CD8-positive, alpha-beta memory T cell (primary cell): ENCODE measurements at places on chromosomes 2 and 18. TPM values are rescaled to one million over a fixed set of nuclear protein-coding genes. Genes with fewer than 3 reads are reported as not detected.

FEV gene
- total RNA-seq, result not detected

KLHL41 gene
- 0.27 TPM for total RNA-seq

HOXD12 gene
- not detected for total RNA-seq

ARL6IP6 gene
- 29.1 TPM for total RNA-seq

STAT4 gene
- total RNA-seq, result 54.7 TPM

NCKAP5 gene
- total RNA-seq, result not detected

CD8A gene
- total RNA-seq, result 363 TPM

SP9 gene
- total RNA-seq, result not detected

ELOA2 gene
- total RNA-seq, result not detected

LIMS4 gene
- total RNA-seq, result 0.79 TPM

DNA sequence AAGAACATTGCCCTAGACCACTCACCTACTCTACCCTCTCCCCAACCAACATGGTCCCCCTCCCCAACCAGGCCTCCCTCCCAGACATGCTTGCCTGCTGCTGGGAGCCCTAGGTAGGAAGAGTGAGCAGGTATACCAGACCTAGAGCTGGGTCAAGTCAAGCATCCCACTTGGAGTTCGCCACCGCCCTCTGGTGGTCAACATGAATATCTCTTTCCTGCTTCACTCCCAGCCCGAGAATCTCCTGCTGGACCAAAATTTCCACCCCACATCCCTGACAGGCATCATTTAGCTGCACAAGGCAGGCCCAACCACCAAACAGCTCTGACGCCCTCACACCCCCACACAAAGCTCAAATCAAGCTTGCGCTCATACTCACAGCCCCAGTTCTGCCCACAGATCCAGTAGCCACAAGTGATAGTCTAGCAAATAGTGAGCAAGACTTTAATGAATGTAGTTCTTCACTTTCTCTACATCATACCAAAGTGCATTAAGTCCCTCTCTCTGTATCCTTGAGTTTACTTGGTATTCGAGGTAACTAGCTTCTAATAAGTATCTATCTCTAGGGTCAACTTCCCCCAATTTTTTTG is 116.0 kb downstream of the TNS1 start:
- no peaks in the 10 kb centered on the region for H3K4me1 ChIP-seq
- DNase-seq, result peak; percentile 30
- no peak overlapping the region for H3K27ac ChIP-seq
- no peak overlapping the region for H3K4me3 ChIP-seq
- no peaks in the 10 kb centered on the region for H3K36me3 ChIP-seq

DNA sequence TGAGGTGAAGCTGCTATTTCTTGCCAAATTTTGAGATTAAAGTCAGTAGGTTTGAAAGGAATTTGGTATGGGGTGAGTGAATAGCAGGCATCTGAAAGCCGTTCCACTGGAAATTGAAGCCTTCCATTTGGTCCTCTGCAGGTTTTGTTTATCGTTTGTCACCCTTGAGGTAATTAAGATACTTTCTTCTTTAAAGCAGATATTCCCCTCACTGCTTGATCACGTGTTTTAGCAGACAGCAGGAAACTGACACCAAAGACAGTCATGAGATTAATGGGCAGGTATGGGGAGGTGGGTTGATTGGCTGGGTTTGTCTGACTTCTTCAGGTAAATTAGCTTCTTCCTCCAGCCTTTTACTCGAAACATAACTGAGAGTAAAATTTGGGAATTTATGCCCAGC is 10.7 kb downstream of the LPIN1 start:
- DNase-seq, result no peak
- H3K4me1 ChIP-seq, result peaks cover 69% of the 10 kb centered on the region
- no peak overlapping the region for H3K27ac ChIP-seq
- H3K36me3 ChIP-seq, result no peaks in the 10 kb centered on the region
- H3K4me3 ChIP-seq, result no peak overlapping the region
- H3K27me3 ChIP-seq, result no peaks in the 10 kb centered on the region

DNA sequence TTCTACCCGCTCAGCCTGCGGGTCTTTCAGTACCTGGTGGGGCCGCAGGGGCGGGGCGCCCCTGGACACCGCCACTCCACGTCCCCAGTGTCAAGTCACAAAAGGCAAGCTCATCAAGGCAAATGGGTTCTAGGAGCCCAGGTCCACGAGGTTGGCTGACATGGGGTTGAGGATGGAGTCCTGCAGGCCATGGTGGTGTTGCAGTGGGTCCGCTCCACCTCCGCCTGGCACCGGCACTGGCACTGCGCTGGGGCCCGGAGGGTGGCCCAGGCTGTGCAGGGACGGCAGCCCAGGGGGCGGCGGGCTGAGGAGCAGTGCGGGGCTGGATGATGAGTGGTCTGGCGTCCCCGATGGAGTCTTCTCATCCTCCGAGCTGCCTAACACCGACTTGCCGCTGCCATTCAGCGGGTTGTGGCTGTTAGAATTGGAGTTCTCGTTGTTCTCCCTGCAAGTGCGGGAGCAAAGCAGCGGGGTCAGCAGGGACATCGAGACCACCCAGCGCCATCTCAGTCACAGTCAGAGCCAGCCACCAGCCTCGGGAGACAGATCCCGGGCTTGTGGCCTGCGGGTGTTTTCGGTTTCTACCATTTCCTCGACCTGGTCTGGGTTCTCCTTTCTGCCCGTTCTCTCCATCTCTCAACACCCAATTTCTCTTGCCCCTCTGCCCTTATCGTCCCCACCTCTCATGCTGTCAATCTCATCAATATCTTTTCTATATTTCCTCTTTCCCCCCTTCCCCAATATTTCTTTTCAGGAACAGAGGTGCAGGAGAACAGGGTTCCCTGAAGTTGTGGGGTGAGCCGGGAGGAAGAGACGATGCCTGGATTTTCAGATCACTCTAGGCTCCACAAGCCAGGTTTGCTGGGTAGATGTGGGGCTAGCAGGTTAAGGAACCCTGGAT is 3.0 kb downstream of the SIX2 start:
- no peaks in the 10 kb centered on the region for H3K36me3 ChIP-seq
- no peak for DNase-seq
- H3K27me3 ChIP-seq, result peaks cover 38% of the 10 kb centered on the region
- no peaks in the 10 kb centered on the region for H3K4me1 ChIP-seq
- H3K4me3 ChIP-seq, result no peak overlapping the region

DNA sequence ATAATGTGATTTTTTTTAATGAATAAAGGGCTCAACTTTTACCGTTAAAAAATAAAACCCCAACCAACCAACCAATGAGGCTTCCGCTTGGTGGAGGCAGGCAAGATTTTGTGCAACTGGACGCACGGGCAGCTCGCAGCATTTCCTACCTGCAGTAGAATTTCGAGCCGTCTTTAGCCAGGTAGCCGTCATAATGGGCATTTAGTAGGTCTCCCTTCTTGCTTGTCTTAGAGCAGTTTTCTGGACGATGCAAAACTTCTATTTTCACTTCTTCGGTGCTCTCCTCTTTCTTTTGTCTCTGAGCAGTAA is 316 bp downstream of the FKBP7 start:
- H3K27ac ChIP-seq, result peak overlapping the region; percentile 93
- peak overlapping the region; percentile 98 for H3K4me3 ChIP-seq
- no peaks in the 10 kb centered on the region for H3K27me3 ChIP-seq
- no peaks in the 10 kb centered on the region for H3K36me3 ChIP-seq
- H3K4me1 ChIP-seq, result peaks cover 32% of the 10 kb centered on the region

DNA sequence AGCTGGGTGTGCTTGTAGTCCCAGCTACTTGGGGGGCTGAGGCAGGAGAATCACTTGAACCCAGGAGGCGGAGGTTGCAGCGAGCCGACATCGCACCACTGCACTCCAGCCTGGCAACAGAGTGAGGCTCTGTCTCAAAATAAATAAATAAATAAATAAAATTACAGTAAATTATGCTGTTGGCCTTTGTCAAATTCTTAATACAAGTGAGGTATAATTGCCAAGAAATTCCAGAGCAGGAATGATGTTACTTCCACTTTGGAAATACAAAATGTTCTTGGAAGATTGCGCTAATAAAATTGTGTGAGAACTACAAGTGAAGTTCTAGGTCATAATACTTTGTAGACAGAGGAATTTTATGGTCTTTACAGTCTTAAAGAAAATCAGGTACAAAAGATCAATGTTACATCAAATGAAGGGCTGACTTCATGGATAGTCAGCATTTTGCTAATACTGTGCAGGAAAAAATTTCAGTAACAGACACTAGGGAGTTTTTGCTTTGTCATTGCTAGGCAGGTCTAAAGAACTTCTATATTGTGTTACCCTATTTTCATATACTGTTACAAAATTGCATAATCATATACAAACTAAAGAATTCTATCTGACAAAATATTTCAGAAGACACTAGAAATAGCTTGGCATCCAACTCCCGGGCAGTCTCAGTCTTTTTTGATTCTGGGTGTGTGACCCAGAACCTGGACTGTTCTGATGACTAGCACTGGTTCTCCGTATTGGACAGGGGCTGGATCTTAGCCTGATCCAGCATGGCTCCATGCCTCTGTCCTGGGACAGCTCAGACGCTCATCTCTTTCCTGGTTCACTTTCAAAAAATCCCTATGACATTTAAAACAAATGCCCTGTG is 76.0 kb upstream of the STK17B start:
- H3K27me3 ChIP-seq, result no peaks in the 10 kb centered on the region
- peaks cover 56% of the 10 kb centered on the region for H3K4me1 ChIP-seq
- no peak overlapping the region for H3K27ac ChIP-seq
- DNase-seq, result no peak
- H3K4me3 ChIP-seq, result no peak overlapping the region

DNA sequence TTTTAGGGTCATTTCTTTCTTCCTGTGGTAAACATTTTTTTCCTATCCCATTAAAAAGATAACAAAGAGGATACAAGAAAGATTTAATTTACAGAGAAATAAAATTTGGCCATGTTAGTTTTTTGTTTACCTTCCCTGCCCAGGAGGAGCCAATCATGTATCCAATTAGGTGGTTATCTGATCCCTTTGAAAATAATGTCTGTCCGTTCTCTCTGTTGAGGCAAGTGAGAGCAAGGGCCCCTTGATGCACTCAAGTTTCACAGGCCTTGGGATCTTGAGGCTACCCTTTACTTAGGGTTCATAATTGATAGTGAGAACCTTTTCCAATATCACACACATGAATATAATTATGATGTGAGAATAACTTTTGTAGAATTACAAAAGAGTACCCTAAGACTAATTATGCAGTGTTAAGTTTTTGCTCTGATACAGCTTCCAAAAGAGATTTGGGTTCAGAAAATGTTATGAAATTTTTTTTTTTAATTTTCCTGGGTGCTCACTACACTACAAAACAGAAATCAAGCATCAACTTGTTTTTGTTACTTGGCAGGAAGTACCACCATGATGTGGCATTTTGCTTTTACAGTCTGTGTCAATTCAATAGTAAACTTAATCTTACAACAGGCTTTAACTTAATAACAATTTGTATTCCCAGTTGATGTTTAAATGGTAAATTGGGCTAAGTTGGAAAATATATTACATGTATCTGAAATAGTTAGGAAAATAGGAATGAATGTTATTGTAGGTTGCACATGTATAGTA is 42.0 kb downstream of the AFTPH start:
- H3K4me3 ChIP-seq, result no peak overlapping the region
- no peaks in the 10 kb centered on the region for H3K27me3 ChIP-seq
- peaks cover 2% of the 10 kb centered on the region for H3K36me3 ChIP-seq
- no peak overlapping the region for H3K27ac ChIP-seq

- no peak overlapping the region for H3K27ac ChIP-seq
- no peak for DNase-seq
- no peaks in the 10 kb centered on the region for H3K4me1 ChIP-seq
- no peak overlapping the region for H3K4me3 ChIP-seq
These were observed 202.1 kb downstream of the ANKRD30B start for GRCh38 chr18:14949800-14950664.

DNA sequence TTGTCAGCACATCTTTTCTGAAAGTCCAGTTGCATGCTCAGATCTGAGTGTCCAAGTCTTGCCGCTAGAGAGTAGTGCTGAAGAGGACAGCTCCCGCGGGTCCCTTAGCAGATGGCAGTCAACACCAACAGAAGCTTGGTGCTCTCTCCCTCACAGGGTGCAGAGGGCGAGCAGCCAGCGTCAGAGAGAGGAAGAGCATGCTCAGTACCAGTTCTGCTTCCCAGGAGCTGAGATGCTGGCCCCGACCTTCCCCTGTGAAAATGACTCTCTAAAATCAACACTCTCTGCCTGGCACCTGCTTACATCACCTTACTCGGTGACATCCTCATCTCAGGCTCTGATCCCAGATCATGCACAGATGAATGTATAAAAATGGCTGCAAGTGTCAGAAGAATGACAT is 86.0 kb upstream of the TWIST2 start:
- H3K4me3 ChIP-seq, result no peak overlapping the region
- DNase-seq, result no peak
- no peaks in the 10 kb centered on the region for H3K36me3 ChIP-seq
- no peak overlapping the region for H3K27ac ChIP-seq
- no peaks in the 10 kb centered on the region for H3K27me3 ChIP-seq

DNA sequence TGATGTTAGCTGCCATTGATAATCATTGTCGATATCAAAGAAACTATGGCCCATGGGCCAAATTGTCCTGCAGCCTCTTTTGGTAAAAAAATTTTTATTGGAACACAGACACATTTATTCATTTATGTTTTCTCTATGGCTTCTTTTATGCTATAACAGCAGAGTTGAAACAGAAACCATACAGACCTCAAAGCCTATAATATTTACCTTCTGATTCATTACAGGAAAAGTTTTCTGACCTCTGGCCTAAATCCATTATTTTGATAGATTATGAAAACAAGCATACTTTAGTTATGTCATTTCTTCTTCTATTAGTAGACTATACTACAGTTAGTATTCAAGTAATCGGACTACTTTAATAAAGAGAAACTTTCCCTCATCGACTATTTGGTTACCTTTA is 349.7 kb upstream of the GALNT5 start:
- H3K36me3 ChIP-seq, result no peaks in the 10 kb centered on the region
- no peak overlapping the region for H3K4me3 ChIP-seq
- H3K27me3 ChIP-seq, result no peaks in the 10 kb centered on the region
- H3K4me1 ChIP-seq, result no peaks in the 10 kb centered on the region

- no peaks in the 10 kb centered on the region for H3K4me1 ChIP-seq
- H3K27ac ChIP-seq, result no peak overlapping the region
- H3K4me3 ChIP-seq, result no peak overlapping the region
- no peaks in the 10 kb centered on the region for H3K27me3 ChIP-seq
- no peaks in the 10 kb centered on the region for H3K36me3 ChIP-seq
- no peak for DNase-seq
These were observed 101.1 kb downstream of the TWIST2 start for GRCh38 chr2:238948765-238949641.

GRCh38 chr18:61694236-61694635 is 198.6 kb downstream of the RNF152 start:
- no peak overlapping the region for H3K4me3 ChIP-seq
- no peak overlapping the region for H3K27ac ChIP-seq
- no peak for DNase-seq
- no peaks in the 10 kb centered on the region for H3K36me3 ChIP-seq

DNA sequence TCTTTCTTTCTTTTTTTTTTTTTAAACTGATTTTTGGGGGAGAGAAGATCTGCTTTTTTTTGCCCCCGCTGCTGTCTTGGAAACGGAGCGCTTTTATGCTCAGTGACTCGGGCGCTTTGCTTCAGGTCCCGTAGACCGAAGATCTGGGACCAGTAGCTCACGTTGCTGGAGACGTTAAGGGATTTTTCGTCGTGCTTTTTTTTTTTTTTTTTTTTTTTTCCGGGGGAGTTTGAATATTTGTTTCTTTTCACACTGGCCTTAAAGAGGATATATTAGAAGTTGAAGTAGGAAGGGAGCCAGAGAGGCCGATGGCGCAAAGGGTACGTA is 587 bp downstream of the MEIS1 start:
- H3K27me3 ChIP-seq, result peaks cover 4% of the 10 kb centered on the region
- H3K36me3 ChIP-seq, result no peaks in the 10 kb centered on the region
- H3K4me1 ChIP-seq, result peaks cover 4% of the 10 kb centered on the region
- DNase-seq, result no peak
